Stimulated activated CD8-positive, alpha-beta memory T cell treated with anti-CD3 and anti-CD28 coated beads, Interleukin-4, amount 100 ng/mL, for 4 hours (primary cell): ENCODE measurements at places on chromosomes 5 and 9.

- DNase-seq, result no peak
These were observed 180.8 kb downstream of the LURAP1L start for GRCh38 chr9:12955510-12956163.

DNA sequence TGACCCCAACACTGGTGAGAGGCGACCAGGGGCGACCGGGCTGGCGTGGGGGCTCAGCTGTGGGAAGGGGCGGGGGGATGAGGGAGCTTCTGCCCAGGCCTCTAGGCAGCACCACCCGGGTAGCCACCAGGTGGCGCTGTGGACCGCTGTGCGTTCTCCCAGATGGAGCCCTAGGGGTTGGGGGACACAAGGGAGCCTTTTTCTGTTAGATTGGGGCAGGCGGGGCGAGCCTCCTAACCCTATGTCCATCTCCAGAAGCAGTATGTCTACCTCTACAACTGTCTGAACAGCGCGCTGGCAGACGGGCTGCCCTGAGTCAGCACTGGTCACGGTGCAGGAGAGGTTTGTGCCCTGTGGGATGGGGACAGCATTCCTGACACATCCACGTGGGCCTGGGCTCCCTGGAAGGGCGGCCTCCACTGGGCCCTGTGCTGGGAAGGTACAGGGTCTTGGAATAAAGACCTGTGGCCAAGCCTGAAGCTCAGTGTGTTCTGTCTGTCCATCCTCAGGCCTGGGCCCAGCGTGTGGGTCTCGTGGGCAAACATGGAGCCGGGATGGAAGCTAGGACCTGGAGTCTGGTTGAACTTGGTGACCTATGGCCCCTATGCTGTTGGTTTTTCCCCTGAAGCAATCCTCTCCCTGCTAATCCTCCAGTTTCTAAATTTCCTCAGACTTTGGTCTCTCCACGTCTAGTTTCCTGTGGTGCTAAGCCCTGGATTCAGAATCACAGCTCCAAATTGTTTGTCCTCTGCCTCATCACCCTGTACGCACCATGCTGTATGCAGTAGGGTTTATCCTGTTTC lies 23.1 kb upstream of the SPTLC1 start:
- DNase-seq, result peak; percentile 12

GRCh38 chr5:150540615-150541396 lies 32.9 kb downstream of the NDST1 start:
- DNase-seq, result no peak

- no peak for DNase-seq
These were observed 421.5 kb upstream of the DAP start for GRCh38 chr5:11182441-11183080.

- no peak for DNase-seq
These were observed 174.7 kb downstream of the NR3C1 start for GRCh38 chr5:143228597-143229293.

DNA sequence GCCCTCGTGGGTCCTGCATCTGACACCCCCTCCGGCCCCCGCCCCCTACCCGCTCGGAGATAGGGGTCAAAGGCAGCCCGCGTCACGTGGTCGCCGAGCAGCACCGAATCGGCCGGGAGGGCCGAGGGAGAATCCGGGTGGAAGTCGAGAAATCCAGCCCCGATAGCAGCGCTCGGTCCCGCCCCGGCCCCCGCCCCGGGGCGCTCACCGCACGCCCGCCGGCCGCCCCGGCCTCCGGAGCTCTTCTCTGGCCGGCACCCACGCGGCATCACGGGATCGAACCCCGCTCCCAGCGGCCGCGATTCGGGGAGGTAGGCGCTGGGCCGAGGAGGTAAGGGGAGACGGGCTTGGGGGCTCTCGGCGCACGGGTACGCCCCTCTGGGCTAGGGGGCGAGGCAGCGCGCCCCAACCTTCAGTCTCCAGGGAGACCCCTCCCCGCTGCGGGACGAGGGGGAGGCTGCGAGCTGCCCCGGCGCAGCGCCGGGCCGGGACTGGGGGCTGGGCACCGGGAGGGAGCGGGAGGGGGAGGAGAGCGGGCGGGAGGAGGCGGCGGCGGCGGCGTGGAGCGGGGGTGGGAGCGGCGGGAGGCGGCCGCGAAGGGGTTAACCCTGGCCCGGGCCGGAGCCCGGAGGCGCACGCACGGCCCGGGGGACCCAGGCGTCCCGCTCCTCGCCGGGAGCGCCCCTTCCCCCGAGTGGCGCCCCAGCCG lies 22.1 kb upstream of the NDST1 start:
- DNase-seq, result no peak

DNA sequence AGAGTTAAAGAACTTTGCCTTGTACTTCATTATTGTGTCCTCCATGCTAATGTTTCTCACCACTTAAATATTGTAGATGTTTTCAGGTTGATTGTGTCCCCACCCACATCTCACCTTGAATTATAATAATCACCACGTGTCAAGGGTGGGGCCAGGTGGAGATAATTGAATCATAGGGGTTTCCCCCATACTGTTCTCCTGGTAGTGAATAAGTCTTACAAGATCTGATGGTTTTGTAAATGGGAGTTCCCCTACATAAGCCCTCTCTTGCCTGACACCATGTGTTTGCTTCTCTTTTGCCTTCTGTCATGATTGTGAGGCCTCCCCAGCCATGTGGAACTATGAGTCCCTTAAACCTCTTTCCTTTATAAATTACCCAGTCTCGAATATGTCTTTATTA lies 248.3 kb downstream of the FBXL7 start:
- no peak for DNase-seq

DNA sequence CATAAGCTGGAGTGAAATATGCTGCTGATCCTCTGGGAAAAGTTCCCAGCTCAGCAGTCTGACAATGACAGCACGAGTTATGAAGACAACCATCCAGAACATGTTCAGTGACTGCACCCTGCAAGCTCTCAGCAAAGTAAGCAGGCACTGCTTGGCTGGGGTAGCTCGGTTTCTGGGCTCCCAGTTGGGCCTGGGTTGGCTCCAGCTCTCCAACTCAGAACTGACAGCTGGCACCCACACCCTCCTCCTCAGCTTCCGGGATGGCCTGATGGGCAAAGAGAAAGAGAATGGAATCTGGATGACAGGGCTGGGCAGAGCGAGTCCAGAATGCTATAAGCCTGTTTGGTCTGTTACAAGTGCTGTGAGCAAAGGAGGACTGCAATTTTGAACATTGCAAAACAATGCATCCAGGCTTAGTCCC lies 185.0 kb downstream of the CSNK1G3 start:
- no peak for DNase-seq

DNA sequence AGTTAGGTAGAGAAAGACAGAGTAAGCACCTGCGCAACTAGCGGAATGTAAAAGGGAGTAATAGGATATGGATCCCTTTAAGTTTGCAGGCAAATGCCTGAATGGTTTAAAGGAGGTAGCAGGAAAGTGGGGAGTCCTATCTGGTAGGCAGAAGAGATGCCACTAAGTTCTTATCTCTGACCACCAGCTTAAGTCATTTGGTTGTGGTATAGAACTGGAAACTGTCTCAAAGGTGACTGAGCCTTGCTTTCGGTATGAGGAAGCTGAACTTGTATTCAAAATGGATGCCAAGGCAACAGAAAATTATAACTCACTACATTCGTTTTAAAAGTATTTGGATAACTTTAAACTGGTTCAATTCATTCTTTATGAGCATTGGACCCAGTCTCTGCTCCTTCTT lies 475.6 kb downstream of the DMRTA1 start:
- DNase-seq, result no peak

- no peak for DNase-seq
These were observed 23.5 kb upstream of the MOCS2 start for GRCh38 chr5:53133020-53133419.

- DNase-seq, result no peak
These were observed 36.4 kb downstream of the RETREG1 start for GRCh38 chr5:16580382-16580781.

DNA sequence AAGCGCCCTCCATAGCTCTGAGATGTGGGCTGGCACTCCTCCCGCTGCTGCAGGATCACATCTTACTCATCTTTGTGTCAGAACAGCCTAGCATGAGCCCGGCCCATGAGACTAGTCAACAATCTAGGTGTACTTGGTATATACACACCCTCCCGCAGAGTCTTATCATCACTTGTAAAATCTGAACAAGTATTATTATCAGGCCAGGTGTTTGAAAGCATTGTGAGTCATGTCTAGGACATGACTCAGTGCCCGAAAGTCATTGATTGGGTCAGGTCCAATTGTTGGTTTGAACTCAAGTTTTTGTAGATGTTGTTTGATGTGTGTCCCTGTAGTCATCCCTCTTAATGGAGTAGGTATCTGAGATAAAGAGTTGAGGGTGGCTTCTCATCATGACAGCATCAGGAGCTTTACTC lies 108.7 kb downstream of the CFAP90 start:
- DNase-seq, result no peak

DNA sequence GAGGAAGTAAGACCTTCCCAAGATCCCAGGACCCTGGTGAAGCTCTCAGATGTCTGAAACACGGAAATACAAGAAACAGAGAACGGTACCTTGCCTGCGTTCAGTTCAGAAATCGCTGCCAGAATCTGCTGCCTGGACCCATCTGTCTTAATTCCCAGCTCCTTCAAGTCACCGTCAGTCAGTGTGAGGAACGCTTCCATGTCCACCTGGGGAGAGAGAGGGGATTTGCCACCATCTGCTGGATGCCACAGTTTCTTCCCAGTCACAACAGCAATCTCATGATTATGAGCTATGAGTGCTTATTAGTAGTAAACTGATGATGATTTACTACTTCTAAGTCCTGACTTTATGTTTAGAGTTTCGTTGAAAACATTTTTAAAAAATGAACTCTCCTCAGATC lies 36.7 kb upstream of the GABBR2 start:
- no peak for DNase-seq

DNA sequence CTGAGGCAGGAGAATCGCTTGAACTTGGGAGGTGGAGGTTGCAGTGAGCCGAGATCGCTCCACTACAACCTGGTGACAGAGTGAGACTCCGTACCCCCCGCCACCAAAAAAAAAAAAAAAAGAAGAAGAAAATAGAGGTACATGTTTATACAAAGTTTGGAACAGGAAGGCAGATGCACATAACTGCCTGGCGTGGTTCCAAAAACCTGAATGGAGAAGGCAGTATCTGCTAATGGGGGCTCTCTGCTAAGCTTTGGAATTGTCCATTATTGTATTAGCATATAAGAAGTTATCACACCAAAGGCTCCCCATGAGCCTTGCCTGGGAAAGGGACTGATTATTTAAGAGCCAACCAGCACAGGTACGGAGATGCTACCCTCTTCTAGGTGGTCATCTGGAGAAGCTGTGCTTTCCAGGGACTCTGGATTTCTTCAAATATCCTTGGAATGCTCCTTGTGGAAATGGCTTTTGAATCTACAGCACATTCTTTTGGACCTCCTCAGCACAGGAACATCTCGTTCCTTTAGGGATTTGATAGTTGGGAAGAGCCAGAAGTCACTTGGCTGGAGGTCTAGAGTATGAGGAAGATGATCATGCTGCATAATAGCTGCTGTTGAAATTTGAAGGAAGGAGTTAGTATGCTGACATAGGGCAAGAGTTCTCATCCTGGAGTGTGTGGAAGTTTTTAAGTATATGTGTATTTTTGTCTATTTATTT lies 42.5 kb upstream of the ABCA1 start:
- DNase-seq, result no peak

DNA sequence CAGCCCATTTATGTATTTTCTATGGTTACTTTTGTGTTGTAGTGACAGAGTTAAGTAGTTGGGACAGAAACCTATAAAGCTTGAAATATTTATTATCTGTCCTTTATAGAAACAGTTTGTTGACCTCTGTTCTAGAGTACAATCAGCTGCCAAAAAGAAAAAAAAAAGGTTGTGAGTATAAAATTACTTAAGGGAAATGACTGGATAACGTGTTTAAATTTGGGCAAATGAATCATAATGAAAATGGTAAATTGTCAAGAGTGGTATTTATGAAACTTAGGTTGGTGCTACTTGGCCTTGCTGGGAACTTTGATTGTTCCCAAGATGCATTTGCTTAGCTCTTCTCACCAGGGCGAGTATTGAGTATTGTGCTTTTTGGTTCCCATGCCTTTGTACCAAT lies 70.2 kb upstream of the IL6ST start:
- no peak for DNase-seq

GRCh38 chr9:111076519-111076918 lies 38.2 kb upstream of the LPAR1 start:
- no peak for DNase-seq

- no peak for DNase-seq
These were observed 229.5 kb downstream of the ARL15 start for GRCh38 chr5:54080831-54081230.

DNA sequence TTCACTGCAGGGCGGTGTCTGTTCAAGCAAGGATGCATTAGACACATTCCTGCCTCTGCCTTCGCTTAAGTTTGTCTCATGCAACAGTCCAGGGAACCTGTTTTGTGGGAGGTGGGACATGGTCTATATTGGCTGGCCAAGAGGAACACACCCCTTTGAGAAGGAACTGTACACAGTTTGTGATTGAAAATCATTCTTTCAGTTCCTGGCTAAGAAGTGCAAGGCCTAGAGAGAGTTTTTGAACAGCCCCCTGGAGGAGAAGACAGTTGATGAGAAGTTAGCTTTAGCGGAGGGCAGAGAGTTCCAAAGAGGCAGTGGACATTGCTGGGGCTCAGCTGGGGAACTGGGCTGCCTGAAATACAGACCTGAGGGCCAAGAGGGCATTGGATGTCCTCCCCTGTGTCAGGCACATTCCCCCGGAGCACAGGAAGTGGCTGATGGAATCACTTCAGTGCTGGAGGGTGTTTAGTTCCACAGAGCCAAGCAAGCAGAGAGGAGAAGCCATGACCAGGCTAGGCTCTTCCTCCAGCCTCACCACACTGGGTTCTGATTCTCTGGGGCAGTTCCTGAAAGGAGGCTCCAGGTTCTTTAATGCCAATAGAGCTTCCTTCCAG lies 66.6 kb downstream of the RGS3 start:
- DNase-seq, result no peak
